ENCODE measurements at places on chromosomes 1 and 21. TPM values are rescaled to one million over a fixed set of nuclear protein-coding genes. Genes with fewer than 3 reads are reported as not detected.

Gene OR2L3
- total RNA-seq, result not detected

Gene CYP2J2
- 2.7 TPM for total RNA-seq

Gene PCP4
- 0.95 TPM for total RNA-seq

Gene IL22RA1
- total RNA-seq, result 0.83 TPM

Gene ARHGEF16
- 10.6 TPM for total RNA-seq

Gene LIN28A
- total RNA-seq, result not detected

DNA sequence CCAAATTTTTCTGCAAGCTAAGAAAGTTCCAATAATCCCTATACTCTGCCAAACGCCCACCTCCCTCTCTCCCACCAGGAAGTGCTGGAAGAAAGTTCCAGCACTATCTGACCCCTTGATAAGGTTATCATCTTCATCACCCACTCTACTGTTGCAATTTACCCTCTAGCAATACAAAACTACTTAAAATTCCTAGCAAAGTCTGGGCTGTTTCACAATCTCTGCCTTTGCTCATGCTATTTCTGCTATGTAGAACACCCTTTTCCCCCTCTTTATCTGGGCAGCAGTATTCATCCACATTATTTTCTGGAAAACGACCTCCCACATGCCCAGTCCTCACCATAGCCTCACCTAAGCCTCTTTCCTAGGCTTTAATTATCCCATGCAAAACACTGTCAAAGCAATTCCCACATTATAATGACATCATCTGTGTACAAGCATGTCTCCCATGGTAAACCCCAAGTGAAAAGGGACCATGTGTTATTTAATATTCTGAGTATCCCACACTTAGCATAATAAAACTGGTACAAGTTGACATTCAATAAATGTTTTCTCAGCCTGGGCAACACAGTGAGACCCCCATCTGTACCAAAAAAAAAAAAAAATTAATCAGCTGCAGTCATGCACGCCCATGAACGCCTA is 12.0 kb downstream of the F11R start:
- no peak for DNase-seq
- H3K36me3 ChIP-seq, result no peaks in the 10 kb centered on the region
- H3K4me1 ChIP-seq, result peaks cover 73% of the 10 kb centered on the region
- H3K27me3 ChIP-seq, result no peaks in the 10 kb centered on the region

- H3K4me3 ChIP-seq, result no peak overlapping the region
- H3K27me3 ChIP-seq, result no peaks in the 10 kb centered on the region
- H3K36me3 ChIP-seq, result no peaks in the 10 kb centered on the region
- H3K4me1 ChIP-seq, result no peaks in the 10 kb centered on the region
- DNase-seq, result no peak
- H3K27ac ChIP-seq, result no peak overlapping the region
Observed at GRCh38 chr1:115402753-115403184, 64.7 kb upstream of the NGF start.

- no peaks in the 10 kb centered on the region for H3K27me3 ChIP-seq
- peaks cover 58% of the 10 kb centered on the region for H3K36me3 ChIP-seq
- DNase-seq, result no peak
- no peak overlapping the region for H3K27ac ChIP-seq
Observed at GRCh38 chr1:26474818-26475217, 2.6 kb downstream of the HMGN2 start.

- no peak overlapping the region for H3K4me3 ChIP-seq
- H3K27ac ChIP-seq, result no peak overlapping the region
- no peaks in the 10 kb centered on the region for H3K4me1 ChIP-seq
- no peaks in the 10 kb centered on the region for H3K36me3 ChIP-seq
Observed at GRCh38 chr21:42459082-42459460, 37.0 kb downstream of the RSPH1 start.

DNA sequence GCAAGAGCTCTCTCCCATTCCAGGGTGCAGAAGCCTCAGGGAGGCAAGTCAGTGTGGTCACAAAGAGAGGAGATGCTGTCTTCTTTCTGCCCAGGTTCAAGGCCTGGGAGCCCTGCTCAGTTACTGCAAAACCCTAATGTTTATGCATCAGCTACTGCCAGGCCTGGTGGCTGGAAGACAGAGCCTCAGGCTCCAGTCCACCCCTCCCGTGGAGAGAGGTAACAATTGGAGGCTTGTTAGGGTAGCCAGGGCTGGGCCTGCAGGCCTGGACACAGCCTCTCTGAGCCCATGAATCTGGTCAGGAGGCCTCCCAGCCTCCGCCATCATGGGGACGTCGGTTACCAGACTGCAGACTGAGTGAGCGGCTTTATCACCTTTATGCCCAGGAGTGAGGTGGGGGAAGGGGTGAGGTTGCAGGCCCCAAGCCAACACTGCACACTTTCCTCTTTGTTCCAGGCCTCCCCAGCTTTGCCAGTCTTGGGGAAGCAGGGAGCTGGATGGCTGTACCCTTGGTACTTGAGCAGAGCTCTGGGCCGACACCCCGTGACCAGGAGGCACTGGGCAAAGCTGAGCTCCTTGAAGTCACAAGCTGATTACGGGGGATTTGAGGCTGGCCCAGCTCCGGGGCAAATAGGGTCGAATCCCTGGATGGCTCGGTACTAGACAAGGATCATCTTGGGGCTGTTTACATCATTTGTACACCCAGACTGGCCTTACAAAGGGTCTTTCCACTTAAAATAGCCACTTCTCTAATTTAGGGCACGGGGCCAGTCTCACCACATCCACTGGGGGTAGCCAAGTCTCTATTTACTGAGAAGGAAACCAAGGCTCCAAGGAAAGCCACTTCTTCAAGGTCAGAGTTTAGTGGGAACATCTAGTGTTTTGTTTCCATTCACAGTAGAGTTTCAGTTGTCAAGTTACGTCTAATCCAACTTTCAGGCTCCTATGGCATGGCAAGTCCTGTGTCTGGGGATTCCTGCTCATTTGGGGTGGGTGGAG is 5.2 kb downstream of the SLC2A1 start:
- H3K36me3 ChIP-seq, result no peaks in the 10 kb centered on the region
- H3K4me1 ChIP-seq, result peaks cover 24% of the 10 kb centered on the region
- DNase-seq, result no peak
- H3K27me3 ChIP-seq, result peaks cover 4% of the 10 kb centered on the region
- no peak overlapping the region for H3K4me3 ChIP-seq

DNA sequence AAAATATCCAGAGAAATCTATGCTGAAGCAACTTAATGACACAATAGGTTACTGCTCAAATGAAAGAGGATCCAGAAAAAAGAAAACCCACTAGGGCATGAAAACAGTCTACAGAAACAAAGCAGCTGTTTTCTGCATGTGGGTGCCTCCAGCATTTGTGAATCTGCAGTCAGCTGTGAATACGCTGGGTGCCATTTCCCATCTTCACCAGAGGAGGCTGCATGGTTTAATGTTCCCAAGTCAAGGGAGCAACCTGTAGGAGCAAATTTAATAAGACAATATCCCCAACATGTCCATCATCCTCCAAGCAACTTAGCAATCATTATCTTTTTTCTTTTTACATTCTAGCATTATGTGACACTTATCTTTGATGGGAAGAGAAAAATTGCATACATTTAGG is 396.6 kb downstream of the BRINP2 start:
- no peak overlapping the region for H3K4me3 ChIP-seq
- no peaks in the 10 kb centered on the region for H3K27me3 ChIP-seq
- H3K36me3 ChIP-seq, result no peaks in the 10 kb centered on the region
- H3K27ac ChIP-seq, result no peak overlapping the region

DNA sequence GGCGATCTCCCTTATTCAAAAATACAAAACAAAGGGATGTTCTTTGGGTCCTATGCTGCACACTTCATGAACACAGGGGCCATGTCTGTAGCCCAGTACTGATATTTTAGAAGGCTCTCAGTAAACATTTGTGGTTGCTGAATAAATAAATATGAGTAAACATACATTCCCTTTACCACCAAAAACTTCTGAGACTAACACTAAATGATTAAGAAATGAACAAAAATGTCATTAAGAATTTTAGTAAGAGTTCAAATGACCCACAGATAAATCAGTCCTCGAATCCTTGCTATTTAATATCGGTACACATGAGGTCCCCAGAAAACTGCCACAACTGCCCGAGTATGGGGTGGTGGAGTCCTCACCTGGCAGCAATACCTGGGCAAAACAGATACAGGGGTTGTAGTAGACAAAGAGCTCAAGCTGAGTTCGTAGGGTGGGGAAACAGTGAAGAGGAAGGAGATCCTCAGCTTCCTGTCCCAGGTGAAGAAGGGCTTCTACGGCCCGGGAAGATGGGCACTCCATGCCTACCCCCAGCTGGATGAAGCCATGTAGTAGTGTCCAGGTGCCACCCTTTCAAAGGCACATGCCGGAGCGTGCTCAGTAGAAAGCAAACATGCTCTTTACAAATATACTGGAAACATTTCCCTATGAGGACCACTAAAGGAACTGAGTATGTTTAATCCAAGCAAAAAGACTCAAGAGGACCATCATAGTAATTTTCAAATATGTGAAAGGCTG is 72.6 kb upstream of the ARHGAP29 start:
- H3K27me3 ChIP-seq, result no peaks in the 10 kb centered on the region
- no peak overlapping the region for H3K4me3 ChIP-seq
- H3K27ac ChIP-seq, result no peak overlapping the region
- no peak for DNase-seq
- H3K4me1 ChIP-seq, result no peaks in the 10 kb centered on the region
- H3K36me3 ChIP-seq, result no peaks in the 10 kb centered on the region

- no peak for DNase-seq
- H3K27ac ChIP-seq, result no peak overlapping the region
- no peak overlapping the region for H3K4me3 ChIP-seq
- no peaks in the 10 kb centered on the region for H3K27me3 ChIP-seq
Observed at GRCh38 chr1:186155594-186155993, 219.5 kb downstream of the TPR start.

DNA sequence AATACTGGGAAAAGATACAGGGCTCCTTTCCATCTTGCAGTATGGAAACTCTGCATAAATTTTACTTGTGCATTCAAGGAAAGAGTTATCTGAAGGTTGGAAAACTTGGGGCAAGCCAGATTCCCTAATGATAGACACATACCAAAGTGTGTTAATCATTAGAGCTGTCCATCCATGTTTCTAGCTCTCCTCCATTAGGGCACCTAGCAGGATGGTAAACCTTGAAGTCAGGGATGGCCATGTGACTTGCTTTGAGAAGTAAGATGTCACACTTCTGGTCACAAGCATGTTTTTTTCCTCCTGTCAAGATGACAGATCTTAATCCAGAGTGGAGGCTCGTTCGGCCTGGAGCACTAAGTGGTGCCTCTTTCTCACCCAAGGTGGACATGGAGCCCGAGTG is 241.9 kb upstream of the RUNX1 start:
- H3K27me3 ChIP-seq, result no peaks in the 10 kb centered on the region
- H3K36me3 ChIP-seq, result no peaks in the 10 kb centered on the region
- no peak overlapping the region for H3K27ac ChIP-seq
- H3K4me1 ChIP-seq, result no peaks in the 10 kb centered on the region
- H3K4me3 ChIP-seq, result no peak overlapping the region
- DNase-seq, result no peak

DNA sequence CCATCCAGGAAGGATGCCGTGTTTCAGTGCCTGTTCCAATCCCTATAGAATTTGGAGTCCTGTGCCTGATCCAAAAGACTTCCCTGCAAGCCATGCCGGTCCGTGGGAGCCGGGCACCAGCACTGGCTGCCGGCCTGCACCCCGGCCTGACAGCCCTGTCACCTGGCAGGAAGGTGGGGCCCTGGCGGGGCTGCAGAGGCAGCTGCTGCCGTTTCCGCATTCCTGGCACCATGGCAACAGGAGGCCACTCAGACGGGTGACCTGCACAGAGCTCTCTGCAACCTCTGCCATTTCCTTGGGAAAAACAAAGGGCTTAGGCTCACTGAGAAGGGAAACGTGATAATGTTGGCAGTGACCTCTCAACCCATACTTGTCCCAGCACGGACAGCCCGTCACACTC is 63.2 kb upstream of the TMEM51 start:
- H3K4me1 ChIP-seq, result peaks cover 22% of the 10 kb centered on the region
- peak overlapping the region; percentile 14 for H3K4me3 ChIP-seq
- peak; percentile 92 for DNase-seq
- H3K36me3 ChIP-seq, result no peaks in the 10 kb centered on the region
- no peaks in the 10 kb centered on the region for H3K27me3 ChIP-seq

GRCh38 chr1:119250299-119250698 is 109.8 kb upstream of the WARS2 start:
- no peak overlapping the region for H3K27ac ChIP-seq
- no peaks in the 10 kb centered on the region for H3K27me3 ChIP-seq
- no peak overlapping the region for H3K4me3 ChIP-seq
- DNase-seq, result no peak

GRCh38 chr1:182614796-182615454 is 10.7 kb upstream of the RGS16 start:
- peaks cover 29% of the 10 kb centered on the region for H3K4me1 ChIP-seq
- no peaks in the 10 kb centered on the region for H3K27me3 ChIP-seq
- peak overlapping the region; percentile 61 for H3K4me3 ChIP-seq
- peak overlapping the region; percentile 91 for H3K27ac ChIP-seq

DNA sequence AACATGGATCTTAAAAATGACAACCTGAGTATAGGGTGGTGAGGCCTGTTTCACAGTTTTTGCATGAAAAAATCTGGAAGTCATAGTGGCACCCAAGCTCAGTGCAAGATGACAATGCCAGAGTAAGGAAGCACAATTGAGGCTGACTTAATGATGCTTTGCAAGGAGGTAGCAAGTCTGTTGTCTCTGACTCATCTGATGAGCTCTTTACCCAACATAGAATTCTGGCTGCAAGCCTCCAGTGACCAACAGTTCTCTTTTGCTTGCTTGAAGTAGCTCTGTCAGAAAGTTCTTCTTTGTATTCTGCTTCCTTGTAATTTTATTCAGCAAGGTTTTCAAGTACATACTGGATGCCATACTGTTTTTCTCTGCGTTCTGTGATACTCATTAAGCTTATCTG is 117.1 kb downstream of the FOXD2 start:
- no peak overlapping the region for H3K27ac ChIP-seq
- H3K4me1 ChIP-seq, result no peaks in the 10 kb centered on the region
- H3K4me3 ChIP-seq, result no peak overlapping the region
- H3K36me3 ChIP-seq, result no peaks in the 10 kb centered on the region
- no peaks in the 10 kb centered on the region for H3K27me3 ChIP-seq
- DNase-seq, result no peak

DNA sequence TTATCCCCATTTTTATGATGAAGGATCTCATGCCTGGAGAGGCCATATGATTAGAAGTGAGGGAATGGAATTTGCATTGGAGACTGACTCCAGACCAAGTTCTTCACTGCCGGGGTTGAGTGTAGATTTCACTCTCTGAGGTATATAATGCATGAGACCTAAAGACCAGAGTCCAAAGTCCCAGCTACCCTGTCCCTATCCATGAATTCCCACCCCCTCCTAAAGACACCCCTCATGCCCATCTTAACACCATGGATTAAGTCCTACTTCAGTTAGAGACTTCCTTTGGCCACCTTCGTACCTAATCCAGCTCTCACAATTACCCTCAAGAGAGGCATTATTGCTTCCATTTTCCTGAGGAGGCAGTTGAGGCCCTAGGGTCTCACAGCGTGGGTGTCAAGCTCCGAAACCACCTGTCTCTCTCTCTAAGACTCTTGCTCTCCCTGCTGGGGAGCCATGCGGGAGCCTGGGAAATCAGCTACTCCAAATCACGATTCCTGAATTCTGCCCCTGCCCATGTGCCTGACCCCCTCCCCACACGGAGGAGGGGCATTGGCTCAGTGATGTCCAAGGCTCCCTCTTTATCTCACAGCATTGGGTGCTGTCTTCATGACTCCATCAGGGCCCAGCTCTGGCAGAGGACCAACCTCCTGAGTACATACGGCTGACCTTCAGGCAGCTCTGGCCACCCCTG is 11.7 kb upstream of the FOXO6 start:
- H3K27ac ChIP-seq, result no peak overlapping the region
- H3K36me3 ChIP-seq, result no peaks in the 10 kb centered on the region
- H3K4me3 ChIP-seq, result no peak overlapping the region
- no peaks in the 10 kb centered on the region for H3K4me1 ChIP-seq
- no peaks in the 10 kb centered on the region for H3K27me3 ChIP-seq

- no peak for DNase-seq
- H3K27me3 ChIP-seq, result no peaks in the 10 kb centered on the region
- no peak overlapping the region for H3K4me3 ChIP-seq
- peaks cover 22% of the 10 kb centered on the region for H3K36me3 ChIP-seq
Observed at GRCh38 chr1:90936061-90936460, 85.8 kb downstream of the ZNF644 start.
